Anterior cingulate cortex (tissue), 58 donors: ENCODE measurements at places on chromosomes 5 and 9.

GRCh38 chr5:53464722-53465121 lies 15.7 kb upstream of the FST start:
- no peak for DNase-seq

GRCh38 chr9:33645706-33646105 lies 121.7 kb downstream of the ANKRD18B start:
- no peak for DNase-seq

GRCh38 chr9:124551472-124552272 lies 44.5 kb upstream of the NR5A1 start:
- peak; percentile 21 for DNase-seq

GRCh38 chr5:127231118-127231517 lies 59.5 kb upstream of the MEGF10 start:
- DNase-seq = no peak

GRCh38 chr5:55540024-55540423 lies 5.3 kb upstream of the PLPP1 start:
- DNase-seq = no peak

DNA sequence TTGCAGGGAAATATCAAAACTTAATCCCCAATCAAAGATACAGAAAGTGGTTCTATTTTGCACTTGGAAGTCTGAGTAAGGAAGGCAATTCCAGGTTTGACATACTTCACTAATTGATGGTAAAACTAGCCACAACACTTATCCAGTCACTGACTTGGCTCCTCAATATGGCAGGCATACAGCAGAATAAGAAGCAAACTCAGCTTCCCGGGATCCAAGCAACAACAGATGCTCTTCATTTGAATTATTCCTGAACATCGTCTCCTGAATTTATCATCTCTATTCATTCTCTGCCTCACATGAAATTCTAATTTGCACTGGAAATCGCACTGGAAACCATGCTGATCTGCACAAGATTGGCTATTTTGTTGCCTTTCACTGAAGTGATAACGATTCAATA lies 629.6 kb downstream of the PRELID2 start:
- no peak for DNase-seq
